ENCODE measurements at places on chromosomes 3 and 15.

DNA sequence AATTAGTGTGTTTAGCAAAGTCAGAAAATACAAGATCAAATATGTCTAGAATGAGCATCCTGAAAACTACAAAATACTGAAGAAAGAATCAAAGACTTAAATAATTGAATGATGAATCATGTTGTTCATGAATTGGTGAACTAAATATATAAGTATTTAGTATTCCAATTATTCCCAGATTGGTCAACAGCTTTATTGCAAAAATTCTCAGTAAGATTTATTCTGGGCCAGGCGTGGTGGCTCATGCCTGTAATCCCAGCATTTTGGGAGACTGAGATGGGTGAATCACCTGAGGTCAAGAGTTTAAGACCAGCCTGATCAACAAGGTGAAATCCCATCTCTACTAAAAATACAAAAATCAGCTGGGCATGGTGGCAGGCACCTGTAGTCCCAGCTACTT lies 250.0 kb upstream of the NECTIN3 start:
- peak; percentile 9 for DNase-seq

DNA sequence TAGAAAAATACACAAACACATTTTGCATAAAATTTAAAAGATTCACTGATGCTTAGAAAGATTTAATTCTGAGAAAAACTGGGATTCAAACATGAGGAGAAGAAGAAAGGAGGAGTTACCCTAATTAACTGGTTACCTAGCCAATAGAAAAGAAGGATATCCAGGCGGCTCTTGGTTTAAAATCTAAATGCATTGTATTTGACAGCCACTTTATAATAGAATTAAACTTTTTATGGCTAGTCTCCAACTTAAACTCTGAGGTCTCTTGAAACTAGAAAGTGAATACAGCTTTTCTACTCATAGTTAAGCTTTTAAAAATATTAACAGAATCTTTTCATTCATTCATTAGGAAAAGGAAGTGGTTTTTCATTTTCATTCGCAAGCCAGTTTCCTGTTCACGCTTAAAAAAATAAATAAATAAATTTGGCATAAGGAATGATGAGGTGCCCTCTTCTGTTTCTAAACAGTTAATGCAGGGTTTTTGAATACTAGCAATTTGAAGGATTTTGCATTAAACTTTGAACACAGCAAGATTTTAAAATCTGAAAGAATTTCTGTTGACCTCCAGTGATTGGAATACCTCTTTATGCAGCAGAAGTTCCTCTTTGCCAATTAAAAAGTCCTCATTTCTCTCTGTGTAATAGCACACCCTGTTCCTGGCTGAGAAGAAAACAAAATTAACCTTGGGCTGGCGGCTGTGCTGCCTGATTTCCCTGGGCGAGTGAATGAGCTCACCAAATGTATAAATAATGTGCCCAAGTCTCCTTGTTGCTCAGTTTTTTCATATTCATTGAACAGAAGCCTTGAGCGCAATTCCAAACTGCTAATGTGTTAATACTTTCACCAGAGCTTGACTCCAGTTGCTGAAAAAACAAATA lies 105.1 kb downstream of the ZMAT3 start:
- no peak for DNase-seq

GRCh38 chr3:172868582-172869200 lies 118.2 kb downstream of the ECT2 start:
- no peak for DNase-seq

DNA sequence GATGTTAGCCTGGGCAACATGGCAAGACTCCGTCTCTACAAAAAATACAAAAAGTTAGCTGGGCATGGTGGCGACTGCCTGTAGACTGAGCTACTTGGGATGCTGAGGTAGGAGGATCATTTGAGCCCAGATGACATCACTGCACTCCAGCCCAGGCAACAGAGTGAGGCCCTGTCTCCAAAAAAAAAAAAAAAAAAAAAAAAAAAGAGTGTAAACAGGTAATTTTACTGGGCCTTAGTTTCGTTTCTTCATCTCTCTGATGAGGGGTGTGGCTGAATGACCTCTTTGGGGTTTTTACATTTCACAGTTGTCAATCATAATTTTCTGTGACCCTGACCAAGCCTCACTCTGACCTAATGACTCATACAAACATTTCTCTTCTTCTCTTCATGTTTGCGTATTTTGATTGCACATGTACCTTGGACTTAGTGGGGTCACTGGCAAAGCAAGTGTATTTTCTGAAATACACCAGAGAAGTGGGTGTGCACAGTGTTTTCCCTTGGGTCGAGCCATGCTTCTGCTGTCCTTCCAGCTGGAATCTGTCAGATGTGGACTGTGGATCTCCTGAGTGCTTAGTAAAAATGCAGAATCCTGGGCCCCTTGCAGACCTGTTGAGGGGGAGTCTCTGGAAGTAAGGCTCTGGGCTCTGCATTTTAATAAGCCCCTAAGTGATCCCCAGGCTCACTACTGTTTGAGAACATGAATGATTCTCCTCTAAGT lies 140.5 kb downstream of the FNDC3B start:
- DNase-seq, result no peak

GRCh38 chr3:194069421-194070219 lies 66.3 kb upstream of the HES1 start:
- DNase-seq, result no peak

DNA sequence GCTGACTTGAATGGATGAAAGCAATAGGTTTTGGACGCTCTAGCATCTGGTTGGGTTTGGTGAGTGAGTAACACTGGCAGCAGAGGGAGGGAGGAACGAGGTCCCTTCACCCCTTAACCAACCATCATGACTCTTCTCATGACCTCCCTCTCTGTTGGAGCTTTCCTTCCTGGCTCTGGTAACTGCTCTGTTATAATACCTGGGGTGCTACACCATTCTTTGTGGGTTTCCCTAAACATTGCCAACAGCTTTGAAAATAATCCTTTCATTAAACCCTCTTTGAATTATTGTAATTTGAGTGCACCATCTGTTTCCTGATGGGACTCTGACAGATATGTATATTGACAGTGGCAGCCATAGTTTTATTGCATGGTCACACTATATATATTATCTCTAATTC lies 146.2 kb upstream of the PTPRG start:
- no peak for DNase-seq

DNA sequence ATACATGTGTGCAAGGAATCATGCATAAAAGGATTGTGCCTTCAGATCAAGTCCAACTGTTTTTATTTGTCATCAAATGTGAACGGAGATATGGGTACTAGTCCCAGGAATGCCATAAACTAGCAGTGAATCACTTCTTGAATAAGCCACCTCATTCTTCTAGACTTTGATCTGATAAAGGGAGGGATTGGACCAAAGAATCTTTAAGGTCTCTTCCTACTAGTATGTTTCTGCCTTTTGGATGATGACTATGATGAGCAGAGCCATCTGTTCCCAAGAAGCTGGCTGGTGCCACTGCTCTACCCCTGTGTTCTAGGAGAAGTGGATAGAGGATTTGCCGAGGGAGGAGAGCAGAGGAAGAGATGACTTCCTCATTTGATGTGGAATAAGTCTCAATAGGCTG lies 28.8 kb upstream of the UACA start:
- peak; percentile 95 for DNase-seq

- no peak for DNase-seq
These were observed 24.0 kb downstream of the TGFBR2 start for GRCh38 chr3:30630238-30631030.

DNA sequence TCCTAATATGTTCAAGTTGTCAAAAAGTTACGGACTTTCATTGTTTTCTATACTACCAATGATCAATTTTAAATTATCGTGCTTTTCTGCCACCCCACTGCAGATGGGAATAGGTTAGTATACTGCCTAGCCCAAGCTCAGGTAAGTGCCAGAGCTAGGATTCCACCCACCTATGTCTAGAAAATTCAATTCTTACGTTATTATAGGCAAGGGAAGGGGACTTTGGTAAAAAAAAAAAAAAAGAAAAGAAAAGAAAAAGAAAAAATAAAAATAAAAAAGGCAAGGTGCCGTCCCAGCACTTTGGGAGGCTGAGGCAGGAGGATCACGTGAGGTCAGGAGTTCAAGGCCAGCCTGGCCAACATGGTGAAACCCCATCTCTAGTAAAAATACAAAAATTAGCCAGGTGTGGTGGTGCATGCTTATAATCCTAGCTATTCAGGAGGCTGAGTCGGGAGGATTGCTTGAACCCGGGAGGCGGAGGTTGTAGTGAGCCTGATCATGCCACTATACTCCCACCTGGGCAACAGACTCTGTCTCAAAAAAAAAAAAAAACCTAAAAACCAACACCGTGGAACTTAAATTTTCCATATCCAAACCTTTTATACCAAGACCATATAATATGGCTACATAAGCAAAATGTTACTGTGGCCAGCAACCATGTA lies 1.3 kb downstream of the RPL22L1 start:
- DNase-seq, result no peak

Measured in SW 1271 (cell line).